ENCODE measurements at places on chromosomes 16 and 17. TPM values are rescaled to one million over a fixed set of nuclear protein-coding genes. Genes with fewer than 3 reads are reported as not detected.

- H3K36me3 ChIP-seq: peaks cover 6% of the 10 kb centered on the region
- DNase-seq: peak; percentile 54
- no peaks in the 10 kb centered on the region for H3K27me3 ChIP-seq
- H3K27ac ChIP-seq: peak overlapping the region; percentile 90
- peaks cover 86% of the 10 kb centered on the region for H3K4me1 ChIP-seq
Observed at GRCh38 chr16:24980077-24980793, 34.9 kb downstream of the ARHGAP17 start.

The SEC14L5 gene
- total RNA-seq: 14.9 TPM

DNA sequence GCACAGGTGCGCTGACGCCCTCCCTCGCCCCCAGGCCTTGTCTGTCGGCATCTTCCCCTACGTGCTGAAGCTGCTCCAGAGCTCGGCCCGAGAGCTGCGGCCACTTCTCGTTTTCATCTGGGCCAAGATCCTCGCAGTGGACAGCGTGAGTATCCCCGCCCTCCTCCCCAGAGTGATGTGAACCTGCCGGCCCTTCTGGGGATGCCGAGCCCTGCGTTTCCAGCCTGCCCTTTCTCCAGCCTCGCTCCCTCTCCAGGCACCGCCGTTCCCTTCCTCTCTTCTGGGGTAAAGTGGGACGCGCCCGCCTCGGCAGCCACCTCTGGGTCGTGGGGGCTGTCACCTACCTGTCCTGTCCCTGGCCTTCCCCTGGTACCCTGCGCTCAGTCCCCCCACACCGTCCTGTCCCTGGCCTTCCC, 133.9 kb upstream of the CHMP6 start:
- H3K27ac ChIP-seq: no peak overlapping the region
- H3K4me3 ChIP-seq: no peak overlapping the region
- DNase-seq: no peak
- no peaks in the 10 kb centered on the region for H3K27me3 ChIP-seq
- peaks cover 27% of the 10 kb centered on the region for H3K4me1 ChIP-seq

DNA sequence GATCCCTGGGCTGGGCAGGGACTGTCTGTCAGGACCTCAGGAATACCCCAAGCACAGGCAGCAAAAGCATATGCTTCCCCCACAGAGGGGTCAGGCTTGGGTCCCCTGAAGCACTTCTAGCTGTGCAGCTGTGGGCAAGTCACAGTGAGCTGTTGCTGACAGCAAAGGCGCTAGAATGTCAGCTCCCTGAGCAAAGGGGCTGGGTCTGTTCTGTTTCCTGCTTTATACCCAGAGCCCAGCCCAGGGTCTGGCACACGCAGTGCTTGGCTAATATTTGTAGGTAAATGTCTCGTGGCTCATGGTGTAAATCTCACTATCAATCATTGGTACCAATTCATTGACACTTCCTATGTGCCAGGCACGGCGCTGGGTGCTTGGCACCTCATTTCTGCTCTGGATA, 16.6 kb upstream of the MPRIP start:
- no peaks in the 10 kb centered on the region for H3K36me3 ChIP-seq
- DNase-seq: no peak
- no peaks in the 10 kb centered on the region for H3K27me3 ChIP-seq
- peaks cover 31% of the 10 kb centered on the region for H3K4me1 ChIP-seq
- no peak overlapping the region for H3K4me3 ChIP-seq
- no peak overlapping the region for H3K27ac ChIP-seq

DNA sequence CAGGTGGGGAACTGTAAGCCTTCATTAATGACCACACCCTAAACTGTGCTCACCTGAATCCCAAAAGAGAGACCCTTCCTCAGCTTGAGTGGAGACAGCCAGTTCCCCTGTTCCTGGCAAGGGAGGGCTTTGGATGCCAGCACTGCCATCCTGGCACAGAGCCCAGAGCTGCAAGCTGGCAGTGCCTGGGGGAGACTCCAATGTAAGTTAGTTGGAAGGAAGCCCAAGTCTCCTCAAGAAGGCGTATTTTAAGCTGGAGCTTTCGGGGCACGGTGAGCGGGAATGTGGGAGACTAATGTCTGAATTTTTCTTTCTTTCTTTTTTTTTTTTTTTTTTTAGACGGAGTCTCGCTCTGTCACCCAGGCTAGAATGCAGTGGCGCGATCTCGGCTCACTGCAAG, 4.7 kb downstream of the CDC42EP4 start:
- no peaks in the 10 kb centered on the region for H3K36me3 ChIP-seq
- H3K27ac ChIP-seq: peak overlapping the region; percentile 99
- H3K4me1 ChIP-seq: peaks cover 83% of the 10 kb centered on the region
- H3K4me3 ChIP-seq: no peak overlapping the region
- H3K27me3 ChIP-seq: no peaks in the 10 kb centered on the region
- peak; percentile 64 for DNase-seq

The AHSP gene
- total RNA-seq: not detected

The NPIPB6 gene
- 0.63 TPM for total RNA-seq

The PHOSPHO1 gene
- total RNA-seq: 1.2 TPM

The TBC1D3I gene
- total RNA-seq: not detected

The GINS3 gene
- total RNA-seq: 5.7 TPM

DNA sequence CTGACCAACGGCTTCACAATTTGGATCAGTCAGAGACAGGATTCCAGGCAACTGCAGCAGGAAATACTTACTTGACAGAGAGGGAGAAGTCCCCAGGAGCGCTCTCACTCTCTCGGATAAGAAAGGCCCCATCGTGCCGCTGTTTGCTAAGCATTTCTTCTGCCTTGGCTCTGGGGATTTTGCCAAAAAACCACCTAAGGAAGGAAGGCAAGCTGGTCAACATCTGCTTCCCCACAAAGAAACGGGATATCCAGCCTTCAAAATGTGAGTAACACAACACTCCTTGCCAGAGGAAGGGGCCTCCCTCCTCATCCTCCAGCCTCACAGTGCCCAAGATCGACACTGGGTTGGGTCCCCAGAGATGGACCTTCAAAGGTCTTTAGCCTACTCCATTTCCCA, 36.6 kb upstream of the SLC25A19 start:
- peaks cover 36% of the 10 kb centered on the region for H3K36me3 ChIP-seq
- peaks cover 56% of the 10 kb centered on the region for H3K4me1 ChIP-seq
- DNase-seq: no peak
- H3K4me3 ChIP-seq: no peak overlapping the region
- peak overlapping the region; percentile 44 for H3K27ac ChIP-seq

GRCh38 chr17:77421630-77421972, 280.8 kb downstream of the SEC14L1 start:
- no peaks in the 10 kb centered on the region for H3K36me3 ChIP-seq
- no peaks in the 10 kb centered on the region for H3K27me3 ChIP-seq
- H3K4me1 ChIP-seq: peaks cover 79% of the 10 kb centered on the region
- H3K27ac ChIP-seq: peak overlapping the region; percentile 90
- no peak for DNase-seq

The CCL8 gene
- 1.3 TPM for total RNA-seq

DNA sequence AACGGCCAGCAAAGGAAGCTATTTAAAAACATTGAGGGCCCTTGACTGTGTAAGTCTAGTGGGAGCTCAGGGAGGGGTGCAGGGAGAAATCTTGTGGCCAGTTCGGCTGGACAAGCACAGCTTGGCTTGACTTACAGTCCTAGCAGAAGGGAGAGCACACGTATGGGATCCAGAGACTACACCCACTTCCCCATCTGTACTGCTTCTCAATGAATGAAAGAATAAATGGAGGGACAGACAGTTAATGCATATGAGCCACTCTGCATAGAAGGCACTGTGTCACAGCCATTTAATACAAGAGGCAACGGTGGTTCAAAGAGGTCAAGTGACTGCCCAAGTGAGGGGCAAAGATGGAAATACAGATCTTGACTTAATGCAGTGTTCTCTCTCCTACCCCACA, 15.5 kb downstream of the GTF3C1 start:
- H3K27ac ChIP-seq: no peak overlapping the region
- H3K4me3 ChIP-seq: no peak overlapping the region

The CDRT4 gene
- not detected for total RNA-seq

The TMEM186 gene
- 9.5 TPM for total RNA-seq

The BRICD5 gene
- 8.2 TPM for total RNA-seq

GRCh38 chr17:16971458-16972338, at the start of gene TNFRSF13B:
TSS of gene TNFRSF13B (minus strand) at chr17:16972118. CDS start at chr17:16972075, 43 bp downstream.
- H3K27ac ChIP-seq: no peak within 1 kb of the TSS
- no peaks in the 10 kb centered on the region for H3K4me1 ChIP-seq
- H3K27me3 ChIP-seq: no peaks in the 10 kb centered on the region
- DNase-seq: no peak
- no peak within 1 kb of the TSS for H3K4me3 ChIP-seq
- no peaks in the 10 kb centered on the region for H3K36me3 ChIP-seq

DNA sequence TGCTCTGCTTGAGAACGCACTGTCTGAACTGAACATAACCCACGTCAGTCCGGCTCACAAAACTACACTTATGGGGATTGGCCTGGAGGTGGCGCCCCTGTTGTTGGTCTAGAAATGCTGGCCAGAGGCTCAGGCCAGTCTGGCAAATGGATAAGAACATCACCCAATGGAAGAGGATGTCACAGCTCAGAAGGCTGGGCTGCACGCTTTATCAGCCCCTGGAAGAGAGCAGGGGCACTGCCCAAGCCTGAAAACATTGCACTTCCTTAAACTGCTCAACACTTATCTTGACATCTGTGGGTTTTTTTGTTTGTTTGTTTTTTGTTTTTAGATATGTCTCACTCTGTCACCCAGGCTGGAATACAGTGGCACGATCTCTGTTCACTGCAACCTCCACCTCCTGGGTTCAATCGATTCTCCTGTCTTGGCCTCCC, 24.8 kb upstream of the BPTF start:
- peak; percentile 69 for DNase-seq
- H3K27ac ChIP-seq: no peak overlapping the region
- H3K4me3 ChIP-seq: no peak overlapping the region
- no peaks in the 10 kb centered on the region for H3K36me3 ChIP-seq

The CPHXL2 gene
- total RNA-seq: not detected

The RDM1 gene
- total RNA-seq: not detected

The SEZ6L2 gene
- 0.17 TPM for total RNA-seq

DNA sequence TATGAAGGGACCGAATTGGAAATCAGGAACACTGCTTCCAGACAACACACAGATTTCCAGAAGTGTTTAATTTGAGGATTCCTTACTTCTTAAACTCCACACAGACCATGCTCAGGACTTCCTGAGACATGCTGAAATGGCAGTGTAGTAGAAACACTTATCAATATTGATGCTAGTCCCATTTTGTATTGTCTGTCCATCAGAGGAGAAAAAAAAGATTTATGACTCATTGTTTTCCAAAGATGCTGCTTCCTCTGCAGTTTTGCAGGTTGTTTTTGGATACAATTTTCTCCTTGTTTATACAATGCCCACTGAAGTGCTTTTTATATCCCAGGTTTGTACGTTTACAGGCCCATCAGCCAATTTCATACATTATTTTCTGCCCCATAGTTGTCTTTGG, 68.3 kb upstream of the TANC2 start:
- DNase-seq: no peak
- no peaks in the 10 kb centered on the region for H3K36me3 ChIP-seq
- H3K27ac ChIP-seq: no peak overlapping the region
- H3K27me3 ChIP-seq: no peaks in the 10 kb centered on the region

GRCh38 chr16:27598220-27598619, 48.3 kb downstream of the KATNIP start:
- H3K36me3 ChIP-seq: peaks cover 14% of the 10 kb centered on the region
- H3K4me3 ChIP-seq: no peak overlapping the region
- H3K27me3 ChIP-seq: no peaks in the 10 kb centered on the region
- H3K27ac ChIP-seq: no peak overlapping the region
- no peaks in the 10 kb centered on the region for H3K4me1 ChIP-seq

DNA sequence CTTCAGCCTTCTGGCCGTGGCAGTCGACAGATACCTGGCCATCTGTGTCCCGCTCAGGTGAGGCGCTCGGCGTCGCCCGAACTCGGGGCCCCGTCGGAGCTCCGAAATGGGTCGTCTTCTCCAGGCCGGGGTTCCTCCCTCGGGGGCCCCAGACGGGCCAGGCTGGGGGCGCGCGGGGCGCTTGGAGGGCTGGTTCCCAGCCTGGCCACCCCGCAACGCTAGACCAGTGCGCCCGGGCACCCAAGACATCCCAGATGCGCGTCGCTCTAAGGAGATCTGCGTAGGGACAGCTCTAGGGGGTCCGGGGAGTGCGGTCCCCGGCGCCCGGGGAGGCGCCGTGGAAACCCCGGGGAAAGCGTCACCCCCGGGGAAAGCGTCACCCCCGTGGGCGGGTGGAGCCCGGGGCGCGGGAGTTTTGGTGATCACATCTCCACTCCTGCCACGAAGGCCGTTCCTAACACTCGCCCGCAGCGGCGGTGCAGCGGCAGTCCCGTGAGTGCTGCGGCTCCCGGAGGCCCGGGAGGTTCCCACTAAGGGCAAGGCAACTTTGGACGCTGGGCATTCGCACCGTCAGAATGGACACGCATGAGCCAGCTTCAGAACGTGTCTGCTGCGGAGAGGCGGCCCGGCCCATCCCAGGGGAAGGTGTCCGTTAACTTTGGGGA, 729 bp downstream of the ADORA2B start:
- no peaks in the 10 kb centered on the region for H3K36me3 ChIP-seq
- peaks cover 8% of the 10 kb centered on the region for H3K27me3 ChIP-seq
- peak overlapping the region; percentile 32 for H3K27ac ChIP-seq
- peak overlapping the region; percentile 44 for H3K4me3 ChIP-seq

GRCh38 chr17:14078027-14078426, 8.7 kb downstream of the COX10 start:
- H3K27me3 ChIP-seq: no peaks in the 10 kb centered on the region
- H3K4me1 ChIP-seq: no peaks in the 10 kb centered on the region
- no peak overlapping the region for H3K27ac ChIP-seq
- H3K36me3 ChIP-seq: peaks cover 65% of the 10 kb centered on the region
- DNase-seq: peak; percentile 17
- no peak overlapping the region for H3K4me3 ChIP-seq

DNA sequence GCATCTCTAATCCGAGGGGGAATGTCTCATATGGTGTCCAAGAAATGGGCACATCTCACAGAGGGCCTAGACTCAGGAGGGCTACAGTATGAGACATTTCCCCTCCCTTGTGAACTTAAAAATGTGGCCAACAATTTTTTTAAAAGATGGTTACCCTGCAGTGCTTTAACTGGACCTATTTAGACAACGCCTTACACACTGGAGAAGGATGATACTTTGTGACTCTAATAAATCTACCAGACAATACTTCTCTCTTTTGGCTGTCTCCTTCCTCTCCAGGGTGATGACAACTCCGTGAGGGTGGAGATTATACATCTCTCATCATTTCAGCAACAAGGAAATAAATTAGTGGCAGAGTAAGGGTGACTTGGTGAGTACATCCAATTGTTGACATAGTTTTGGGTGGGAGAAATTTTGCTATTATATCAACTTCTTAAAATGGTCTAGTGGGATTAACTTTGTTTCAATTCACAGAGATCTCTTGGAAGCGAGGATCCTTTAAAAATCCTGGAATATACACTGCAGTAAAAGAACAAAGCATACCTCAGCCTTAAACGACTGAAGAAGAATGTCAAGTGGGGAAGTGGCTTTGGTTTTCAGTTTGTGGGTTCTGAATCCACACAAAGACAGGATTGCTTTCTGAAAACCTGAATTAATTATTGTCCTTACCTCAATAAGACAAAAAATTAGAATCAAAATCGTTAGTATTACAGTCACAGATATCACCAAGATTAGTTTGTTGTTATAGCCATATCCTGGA, 89.8 kb downstream of the KPNA2 start:
- H3K27me3 ChIP-seq: no peaks in the 10 kb centered on the region
- no peak overlapping the region for H3K4me3 ChIP-seq
- no peaks in the 10 kb centered on the region for H3K36me3 ChIP-seq

The C1QTNF1 gene
- total RNA-seq: 208 TPM

The CHST4 gene
- not detected for total RNA-seq

Data from heart right ventricle (tissue), 16 donors.